GM18507 (cell line): ENCODE measurements at places on chromosomes 2 and 18.

- DNase-seq = no peak
Observed at GRCh38 chr2:97691166-97691565, 21.7 kb downstream of the C2orf92 start.

DNA sequence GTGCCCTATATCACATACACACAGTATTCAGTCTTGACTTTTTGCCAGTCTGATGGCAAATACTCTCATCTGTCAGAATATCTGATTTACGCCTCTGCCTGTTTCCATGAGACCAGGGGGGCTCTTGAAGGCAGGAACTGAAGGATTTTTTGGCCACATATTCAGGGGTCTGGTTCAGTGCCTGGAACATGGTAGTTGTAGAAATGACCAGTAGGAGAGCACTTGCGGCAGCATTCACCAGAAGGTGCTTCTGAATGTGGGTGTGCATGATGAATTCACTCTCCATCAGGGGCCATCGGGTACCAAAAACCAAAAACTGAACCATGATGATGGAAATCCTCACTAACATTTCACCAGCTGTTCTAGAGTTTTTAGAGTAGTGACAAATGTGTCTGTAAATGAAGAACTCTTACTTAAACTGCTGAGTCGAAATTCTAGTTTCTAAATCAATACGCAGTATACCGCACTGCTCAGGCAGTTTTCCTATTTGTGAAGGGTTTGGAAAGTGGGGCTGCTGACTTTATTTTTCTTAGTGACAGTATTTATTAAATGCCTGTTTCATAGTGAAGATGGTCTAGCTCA, 54.6 kb downstream of the MERTK start:
- no peak for DNase-seq

DNA sequence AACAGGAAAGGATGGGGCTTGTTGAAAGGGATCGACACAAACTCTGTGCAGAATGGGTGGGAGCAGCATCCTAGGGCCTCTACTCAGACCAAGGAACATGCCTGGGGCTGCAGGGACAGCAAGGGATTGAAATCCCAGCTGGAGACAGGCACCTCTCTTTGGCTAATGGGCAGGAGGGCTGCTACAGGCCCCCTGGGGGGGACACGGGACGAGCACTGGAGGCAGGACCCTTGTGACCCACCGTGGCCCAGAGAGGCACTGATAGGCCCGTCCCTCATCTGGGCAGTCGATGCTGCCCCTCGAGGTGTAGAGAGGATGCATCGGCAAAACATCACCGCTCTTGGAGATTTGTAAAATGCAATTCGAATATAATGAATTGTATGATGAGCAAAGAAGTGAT, 5.1 kb downstream of the HS1BP3 start:
- no peak for DNase-seq

DNA sequence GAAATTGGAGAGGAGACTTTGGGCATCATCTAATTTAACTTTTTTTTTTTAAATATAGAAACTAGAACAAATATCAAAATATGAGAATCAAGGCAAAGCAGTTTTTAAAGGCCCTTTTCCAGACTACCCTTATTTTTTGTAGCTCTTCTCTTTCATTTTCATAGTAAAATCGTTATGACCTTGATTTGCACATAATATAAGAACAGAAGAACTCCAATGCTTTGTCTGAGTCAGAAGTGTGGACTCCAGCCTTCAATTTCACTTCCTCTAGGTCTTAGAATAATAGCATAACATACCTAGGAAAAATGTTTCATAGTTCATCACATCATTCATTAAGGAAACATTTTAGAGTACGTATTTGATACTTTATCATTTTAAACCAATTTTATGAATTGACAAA, 74.4 kb downstream of the ANKRD12 start:
- DNase-seq = no peak

DNA sequence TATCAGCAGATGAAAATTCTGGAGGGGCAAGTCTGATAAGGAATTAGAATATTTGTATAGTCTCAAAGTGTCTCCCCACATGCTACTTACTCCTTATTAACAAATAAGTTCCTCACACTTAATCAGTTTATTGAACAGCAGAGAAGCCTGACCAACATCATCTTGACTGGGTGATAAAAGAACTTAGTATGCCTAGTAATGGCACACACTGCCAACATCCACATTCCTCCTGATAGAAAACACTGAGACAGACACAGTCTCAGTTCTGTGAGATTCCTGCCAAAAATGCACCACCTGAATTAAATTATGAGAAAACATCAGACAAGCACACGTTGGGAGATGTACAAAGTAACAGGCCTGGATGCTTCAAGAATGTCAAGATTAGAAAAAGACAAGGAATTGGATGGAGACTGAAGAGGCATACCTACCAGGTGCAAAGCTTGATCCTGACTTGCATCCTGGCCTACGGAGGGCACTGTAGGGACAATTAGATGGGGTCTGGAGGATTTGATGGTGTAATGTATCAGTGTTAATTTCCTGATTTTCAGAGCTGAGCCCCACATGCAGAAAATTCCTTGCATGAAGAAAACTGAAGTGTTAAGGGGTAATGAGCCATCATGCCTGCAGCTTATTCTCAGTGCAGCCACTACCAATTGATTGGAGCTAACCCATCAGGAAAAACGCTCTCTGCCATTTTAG, 200.4 kb upstream of the SH3BP4 start:
- no peak for DNase-seq

DNA sequence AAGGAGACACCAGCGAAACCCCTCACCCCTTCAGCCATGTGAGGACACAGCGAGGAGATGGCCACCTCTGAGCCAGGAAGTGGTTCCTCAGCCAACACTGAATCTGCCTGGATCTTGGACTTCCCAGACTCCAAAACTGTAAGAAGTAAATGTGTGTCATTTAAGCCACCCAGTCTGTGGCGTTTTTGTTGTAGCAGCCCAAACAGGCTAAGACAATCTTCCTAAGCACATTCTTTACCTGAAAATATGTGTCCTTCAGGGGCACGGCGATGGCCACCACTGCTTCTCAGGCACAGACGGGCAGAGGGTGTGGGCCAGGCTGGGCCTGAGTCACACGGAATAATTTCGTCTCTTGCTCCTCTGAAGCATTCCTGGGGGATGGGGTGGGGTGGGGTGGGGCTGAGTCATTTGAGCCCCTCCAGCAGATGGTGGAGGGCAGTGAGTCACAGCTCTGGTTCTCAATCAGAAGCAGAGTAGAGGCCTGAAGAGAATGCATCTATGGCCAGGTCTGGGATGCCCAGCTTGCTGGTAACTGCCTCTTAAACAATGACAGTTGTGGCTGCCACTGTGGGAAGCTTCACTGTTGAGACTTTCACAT, 142.4 kb downstream of the CAPN13 start:
- no peak for DNase-seq

GRCh38 chr18:61612517-61612916, 279.3 kb downstream of the CDH20 start:
- no peak for DNase-seq

DNA sequence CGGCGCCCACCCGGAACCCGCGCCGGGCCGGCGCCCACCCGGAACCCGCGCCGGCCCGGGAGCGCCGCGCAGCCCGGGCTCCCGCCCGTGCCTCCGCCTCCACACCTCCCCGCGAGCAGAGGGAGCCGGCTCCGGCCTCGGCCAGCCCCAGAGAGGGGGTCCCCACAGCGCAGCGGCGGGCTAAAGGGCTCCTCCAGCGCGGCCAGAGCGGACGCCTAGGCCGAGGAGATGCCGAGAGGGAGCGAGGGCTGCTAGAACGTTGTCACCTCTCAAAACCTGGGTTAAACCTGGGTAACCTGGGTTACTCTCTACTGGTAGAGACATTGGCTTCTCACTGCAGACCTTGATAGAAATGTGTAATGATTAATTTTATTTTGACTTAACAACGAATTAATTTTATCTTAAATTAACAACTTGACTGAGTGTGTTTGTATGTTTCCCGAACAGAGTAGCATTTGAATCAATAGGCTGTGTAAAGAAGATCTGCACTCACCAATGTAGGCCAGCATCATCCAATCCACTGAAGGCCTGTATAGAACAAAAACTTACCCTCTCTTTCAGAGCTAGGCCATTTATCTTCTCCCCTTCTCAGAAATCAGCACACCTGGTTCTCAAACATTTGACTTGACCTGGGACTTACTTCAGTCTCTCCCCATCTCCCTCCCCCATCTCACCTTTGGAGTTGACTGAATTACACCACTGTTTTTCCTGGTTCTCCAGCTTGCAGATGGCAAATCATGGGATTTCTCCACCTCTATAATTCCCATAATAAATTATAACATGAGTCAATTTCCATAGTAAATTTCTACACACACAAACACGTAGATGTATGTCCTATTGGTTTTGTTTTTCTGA, 242.7 kb downstream of the ASXL3 start:
- no peak for DNase-seq

DNA sequence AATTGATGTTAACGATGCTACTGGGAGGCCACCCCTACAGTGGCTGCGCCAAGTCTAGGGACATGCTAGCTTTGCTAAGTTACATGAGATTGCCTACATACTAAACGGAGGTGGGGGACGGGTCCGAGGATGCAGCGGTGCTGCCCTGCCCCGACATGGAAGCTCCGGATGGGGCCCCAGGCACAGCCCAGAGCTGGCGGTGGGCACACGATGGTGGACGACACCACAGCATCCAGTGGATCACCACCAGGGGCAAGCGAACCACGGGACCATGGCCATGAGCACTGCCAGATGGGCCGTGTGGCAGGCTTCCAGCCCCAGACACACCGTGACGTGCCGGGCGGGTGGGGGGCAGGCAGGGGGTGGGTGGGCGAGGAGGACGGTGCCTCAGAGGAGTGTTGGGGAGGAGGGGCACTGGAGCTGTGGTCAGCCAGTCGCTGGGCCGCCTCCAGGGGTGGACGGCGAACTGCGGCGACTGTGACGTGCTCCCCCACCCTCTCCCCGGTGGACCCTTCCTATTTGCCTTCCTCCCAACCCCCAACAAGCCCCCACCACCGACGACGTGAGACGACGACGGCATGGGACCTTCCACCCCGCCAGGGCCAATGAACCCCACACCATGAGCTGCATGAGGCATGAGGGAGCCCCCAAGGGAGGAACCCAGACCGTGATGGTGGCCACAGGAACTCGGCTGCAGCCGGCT, 90.6 kb upstream of the ANKRD30BL start:
- DNase-seq = no peak

DNA sequence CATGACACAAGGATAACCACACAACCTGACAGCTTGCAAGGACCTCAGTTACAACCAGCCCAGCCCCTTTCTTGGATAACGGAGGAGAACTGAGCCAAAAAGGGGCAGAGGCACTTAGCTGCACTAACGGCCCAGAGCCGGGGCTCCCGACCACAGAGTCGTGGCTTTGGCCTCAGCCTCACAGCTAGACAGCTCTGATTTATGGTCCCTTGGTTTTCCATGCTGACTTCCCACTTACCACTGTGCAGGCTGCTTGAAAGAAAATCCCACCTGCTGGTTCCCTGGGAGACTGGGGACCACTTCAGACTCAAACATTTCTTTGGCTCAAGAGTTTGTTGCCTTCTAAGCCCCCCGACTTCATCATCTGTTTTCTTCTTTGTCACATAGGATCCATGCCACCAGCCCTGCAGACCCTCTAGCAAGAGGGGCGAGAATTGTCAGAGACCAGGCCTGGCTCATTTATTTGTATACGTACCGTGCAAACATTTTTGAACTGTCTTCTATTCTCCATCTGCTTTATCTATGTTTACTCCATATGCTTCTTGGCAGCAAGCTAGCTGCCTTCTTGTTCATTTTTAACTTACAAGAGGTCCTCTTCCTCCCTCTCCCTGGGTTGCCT, 352.6 kb upstream of the MYT1L start:
- DNase-seq = no peak

GRCh38 chr2:163715199-163715598, 20.6 kb downstream of the FIGN start:
- DNase-seq = no peak

DNA sequence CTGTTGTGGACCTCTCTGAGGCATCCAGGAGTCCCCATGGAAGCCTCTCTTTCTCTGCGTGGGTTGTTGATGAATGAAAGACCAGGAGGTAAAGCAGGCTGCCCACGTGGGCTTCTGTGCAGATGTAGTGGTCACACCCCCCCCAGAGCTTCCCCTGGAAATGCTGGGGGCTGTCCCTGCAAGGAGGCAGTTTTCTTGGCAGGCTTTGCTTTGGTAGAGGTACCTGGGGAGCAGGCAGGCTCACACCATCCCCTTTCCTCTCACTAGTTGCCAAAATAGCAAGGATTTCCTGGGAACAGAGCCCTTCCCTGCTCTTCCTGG, 97.6 kb upstream of the MAP3K20 start:
- no peak for DNase-seq

- no peak for DNase-seq
Observed at GRCh38 chr2:236548179-236548921, 21.3 kb upstream of the ACKR3 start.

GRCh38 chr2:122469147-122469546, 713.7 kb downstream of the TSN start:
- no peak for DNase-seq

GRCh38 chr2:195818526-195818925, 161.5 kb downstream of the SLC39A10 start:
- no peak for DNase-seq

DNA sequence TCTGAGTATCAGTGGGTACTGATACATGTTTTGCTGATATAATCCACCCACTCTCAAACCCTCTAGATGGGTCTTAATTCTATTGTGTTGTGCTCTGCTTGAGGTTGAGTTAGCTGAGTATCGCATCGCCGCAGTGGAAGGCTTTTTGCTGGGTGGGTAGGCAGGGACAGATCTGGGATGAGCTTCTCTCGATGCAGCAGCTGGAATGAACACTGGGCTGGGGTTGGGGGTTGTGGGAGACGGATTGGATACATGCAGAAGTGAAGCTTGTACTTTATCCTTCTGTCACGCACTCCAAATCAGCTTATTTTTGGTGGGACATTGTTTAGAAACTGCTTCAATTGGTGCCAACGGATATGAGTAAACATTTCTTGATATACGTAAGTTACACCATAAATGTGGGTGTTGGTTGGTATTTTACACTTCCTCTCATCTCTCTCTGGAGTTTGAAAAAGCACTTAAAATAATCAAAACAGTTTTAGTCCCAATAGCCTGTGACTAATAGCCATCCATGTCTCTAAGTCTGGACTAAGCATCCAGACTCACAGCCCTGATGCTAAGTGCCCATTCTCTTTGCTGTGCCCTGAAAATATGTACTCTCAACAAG, 107.1 kb downstream of the POLE4 start:
- DNase-seq = no peak

- DNase-seq = no peak
Observed at GRCh38 chr2:11505652-11506610, 27.9 kb upstream of the GREB1 start.

DNA sequence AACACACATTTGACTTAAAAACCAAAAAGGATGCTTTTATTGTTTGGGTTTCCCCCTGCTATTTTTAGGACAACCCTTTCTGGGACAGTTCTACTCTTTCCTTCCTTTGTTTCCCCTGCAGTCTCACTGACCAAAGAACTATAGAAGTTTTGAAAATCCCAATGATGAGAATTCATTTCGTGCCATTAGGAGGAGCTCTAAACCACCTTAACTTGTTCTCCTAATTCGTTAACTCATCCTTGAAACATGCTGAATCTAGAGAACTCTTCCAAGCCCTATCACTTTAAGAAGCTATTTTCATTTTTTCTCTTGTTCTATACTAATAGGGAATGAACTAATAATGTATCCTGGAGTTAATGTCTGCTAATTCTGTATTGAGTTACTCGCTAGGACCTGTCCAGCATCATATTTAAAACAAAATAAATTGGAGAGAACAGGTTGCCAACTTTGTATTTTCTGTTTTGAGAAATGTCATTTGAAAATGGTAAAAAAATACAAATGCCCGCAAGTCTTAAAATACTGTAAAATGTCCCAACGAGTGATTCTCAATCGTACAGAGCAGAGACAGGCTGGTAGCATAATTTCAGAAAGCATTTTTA, 62.9 kb downstream of the AFTPH start:
- no peak for DNase-seq

- DNase-seq = no peak
Observed at GRCh38 chr2:118973542-118973951, 31.6 kb downstream of the MARCO start.
